ENCODE measurements at places on chromosomes 5 and 9. TPM values are rescaled to one million over a fixed set of nuclear protein-coding genes. Genes with fewer than 3 reads are reported as not detected.

Gene PRUNE2
- 37.3 TPM for total RNA-seq

Gene ACOT12
- total RNA-seq: not detected

Gene C5orf52
- total RNA-seq: not detected

Gene ECSCR
- 0.37 TPM for total RNA-seq

Gene IER5L
- 39.5 TPM for total RNA-seq

Gene MZB1
- not detected for total RNA-seq

All from subcutaneous preadipocyte (primary cell).